ENCODE measurements at places on chromosomes 4 and X. TPM values are rescaled to one million over a fixed set of nuclear protein-coding genes. Genes with fewer than 3 reads are reported as not detected.
A peak's percentile ranks its signal among the peaks of the same experiment; 100 is the strongest.

Gene ARHGAP6
- 0.11 TPM for total RNA-seq

Gene DNAAF6
- not detected for total RNA-seq

Gene RBMX
- 263 TPM for total RNA-seq

Gene GRIPAP1
- total RNA-seq, result 105 TPM

Gene TLR1
- 12.3 TPM for total RNA-seq

Gene USP27X
- total RNA-seq, result 8.9 TPM

Gene HS3ST1
- total RNA-seq, result not detected

Gene CLDN34
- total RNA-seq, result not detected

DNA sequence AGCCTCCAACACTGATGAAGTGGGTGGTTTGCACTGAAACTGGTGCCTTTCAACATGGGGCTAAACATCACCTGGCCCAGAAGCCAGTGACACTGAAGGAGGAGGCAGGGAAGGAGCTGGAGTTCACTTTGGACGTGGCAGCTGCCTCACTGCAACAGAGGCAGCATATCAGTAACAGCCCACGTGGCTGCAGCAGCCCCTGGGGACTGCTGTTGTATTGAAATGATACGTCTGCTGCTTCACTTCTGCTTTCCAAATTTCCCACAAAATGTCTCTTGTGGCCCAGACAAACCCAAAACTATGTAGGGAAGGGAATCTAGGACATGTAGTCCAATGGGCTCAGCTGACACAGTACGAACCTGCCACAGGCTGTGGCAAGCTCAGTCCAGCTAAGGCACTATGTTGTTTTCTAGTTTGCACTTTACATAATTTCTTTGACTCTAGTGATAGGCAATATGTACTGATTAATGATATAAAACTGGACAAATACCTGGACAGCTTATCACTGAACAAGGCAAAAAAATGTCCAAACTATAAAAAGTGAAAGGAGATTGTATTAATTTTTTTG, 84.7 kb upstream of the RAPGEF2 start:
- no peak overlapping the region for H3K27ac ChIP-seq
- H3K4me1 ChIP-seq, result no peaks in the 10 kb centered on the region
- H3K36me3 ChIP-seq, result no peaks in the 10 kb centered on the region
- DNase-seq, result no peak

DNA sequence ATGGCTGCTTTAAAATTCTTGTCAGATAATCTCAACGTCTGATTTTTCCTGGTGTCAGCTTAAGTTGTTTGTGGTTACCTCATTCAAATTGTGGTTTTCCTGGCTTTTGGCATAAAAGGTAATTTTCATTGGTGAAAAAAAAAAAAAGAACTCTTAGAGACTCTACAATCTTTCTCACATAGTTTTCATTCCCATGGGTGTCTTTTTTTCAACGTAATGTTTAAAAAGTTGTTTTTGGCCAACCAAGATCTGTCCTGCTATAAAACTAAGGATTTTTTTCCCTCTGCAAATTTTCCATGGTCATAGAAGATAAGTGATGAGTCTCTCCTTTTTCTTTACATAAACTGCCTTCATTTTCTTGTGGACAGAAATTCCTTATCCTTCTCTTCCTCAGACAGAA, 28.9 kb upstream of the RPS6KA6 start:
- no peak overlapping the region for H3K4me3 ChIP-seq
- no peaks in the 10 kb centered on the region for H3K27me3 ChIP-seq
- no peaks in the 10 kb centered on the region for H3K36me3 ChIP-seq
- no peak for DNase-seq

DNA sequence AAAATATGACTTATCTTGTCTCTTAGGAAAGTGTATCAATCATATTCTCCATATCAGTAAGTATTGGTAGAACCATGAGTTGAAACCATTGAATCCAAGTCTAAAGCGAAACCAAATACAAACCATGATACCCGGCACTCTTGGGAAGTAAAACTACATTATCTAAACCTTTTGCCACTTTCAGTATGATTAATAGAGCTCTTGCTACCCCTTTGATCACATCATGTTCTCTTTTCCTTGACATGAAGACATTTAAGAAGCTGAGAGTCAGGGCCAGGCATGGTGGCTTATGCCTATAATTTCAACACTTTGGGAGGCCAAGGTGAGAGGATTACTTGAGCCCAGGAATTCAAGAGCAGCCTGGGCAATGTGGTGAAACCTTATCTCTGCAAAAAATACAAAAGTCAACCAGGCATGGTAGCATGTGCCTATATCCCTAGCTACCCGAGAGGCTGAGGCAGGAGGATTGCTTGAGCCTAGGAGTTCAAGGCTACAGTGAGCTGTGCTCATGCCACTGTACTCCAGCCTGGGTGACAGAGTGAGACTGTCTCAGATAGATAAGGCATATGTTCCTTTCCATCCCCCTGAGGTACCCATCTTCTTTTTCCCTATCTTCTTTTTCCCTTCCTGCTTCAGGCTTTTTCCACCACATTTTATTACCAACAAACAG, 45.4 kb downstream of the CEP135 start:
- no peak for DNase-seq
- no peak overlapping the region for H3K4me3 ChIP-seq
- H3K36me3 ChIP-seq, result peaks cover 5% of the 10 kb centered on the region
- H3K27me3 ChIP-seq, result no peaks in the 10 kb centered on the region
- H3K27ac ChIP-seq, result no peak overlapping the region

- no peak within 1 kb of the TSS for H3K27ac ChIP-seq
- H3K4me1 ChIP-seq, result no peaks in the 10 kb centered on the region
- no peak for DNase-seq
- no peaks in the 10 kb centered on the region for H3K36me3 ChIP-seq
- no peaks in the 10 kb centered on the region for H3K27me3 ChIP-seq
Measured at GRCh38 chr4:118034053-118034785, at the start of gene NDST3. NDST3 (plus strand) TSS chr4:118034486; CDS start chr4:118053911, 19,425 bp downstream.

GRCh38 chr4:7144374-7145290, 47.7 kb upstream of the SORCS2 start:
- no peaks in the 10 kb centered on the region for H3K4me1 ChIP-seq
- H3K27ac ChIP-seq, result no peak overlapping the region
- no peaks in the 10 kb centered on the region for H3K36me3 ChIP-seq
- no peak overlapping the region for H3K4me3 ChIP-seq

DNA sequence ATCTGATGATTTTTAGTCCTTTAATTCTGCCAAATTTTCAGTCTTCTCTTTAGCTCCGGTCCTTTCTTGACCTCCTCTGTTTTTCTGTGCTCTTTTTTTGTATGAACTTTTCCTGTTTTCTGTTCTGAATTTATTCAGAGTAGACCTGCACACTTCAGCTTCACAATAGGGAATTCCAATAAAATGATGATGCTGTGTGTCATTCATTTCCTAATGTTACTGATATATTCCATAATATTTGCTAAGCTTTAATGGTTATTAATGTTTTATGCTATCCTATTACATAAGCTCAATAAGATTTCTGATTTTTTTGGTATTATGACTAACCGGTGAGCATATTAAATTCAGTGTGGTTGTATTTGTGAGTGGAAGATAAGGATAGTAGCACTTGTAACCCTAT, 13.9 kb upstream of the MAD2L1 start:
- no peak for DNase-seq
- H3K4me3 ChIP-seq, result no peak overlapping the region
- H3K4me1 ChIP-seq, result no peaks in the 10 kb centered on the region
- H3K27me3 ChIP-seq, result no peaks in the 10 kb centered on the region
- H3K36me3 ChIP-seq, result no peaks in the 10 kb centered on the region

DNA sequence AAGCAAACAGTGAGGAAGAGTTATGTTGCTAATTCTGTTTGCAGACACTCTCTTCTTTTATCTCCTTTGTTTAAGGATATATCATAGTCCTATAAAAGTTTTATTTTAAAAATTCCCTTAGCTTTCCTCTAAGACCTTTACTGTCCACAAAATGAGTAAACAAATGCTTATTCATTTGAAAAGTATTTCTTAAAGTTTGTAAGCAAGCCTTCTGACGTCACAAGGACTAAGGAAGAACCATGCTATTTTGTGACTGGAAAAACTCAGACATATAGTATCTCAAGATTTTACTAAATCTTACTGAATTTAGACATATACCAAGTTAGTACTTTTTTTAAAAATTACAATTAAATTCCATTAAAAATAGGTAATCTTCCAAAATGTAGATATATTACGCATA, 5.2 kb upstream of the RBMXL3 start:
- H3K27me3 ChIP-seq, result no peaks in the 10 kb centered on the region
- no peak overlapping the region for H3K4me3 ChIP-seq
- no peak overlapping the region for H3K27ac ChIP-seq
- no peaks in the 10 kb centered on the region for H3K4me1 ChIP-seq

GRCh38 chr4:45119376-45119775, 393.0 kb upstream of the GNPDA2 start:
- no peak overlapping the region for H3K27ac ChIP-seq
- H3K27me3 ChIP-seq, result no peaks in the 10 kb centered on the region
- H3K4me3 ChIP-seq, result no peak overlapping the region
- no peaks in the 10 kb centered on the region for H3K36me3 ChIP-seq

DNA sequence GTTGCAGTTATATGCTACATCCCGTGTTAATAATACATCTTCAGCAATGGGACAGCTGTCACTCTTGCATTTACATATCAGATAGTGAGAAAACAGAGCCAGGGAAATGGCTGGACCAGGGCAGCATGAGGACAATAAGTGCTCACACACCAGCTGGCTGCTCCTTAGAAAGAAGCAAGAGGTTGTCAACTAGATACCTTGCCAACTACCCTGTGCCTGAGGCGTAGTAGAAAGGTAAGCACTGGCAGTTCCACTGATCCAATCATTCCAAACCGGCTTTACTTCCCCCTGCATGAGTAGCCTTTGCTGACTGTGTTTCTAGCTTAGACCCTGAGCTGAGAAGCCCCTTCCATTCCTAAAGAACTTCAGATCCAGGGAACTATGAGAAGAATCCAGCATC, 52.2 kb upstream of the FGF13 start:
- H3K4me1 ChIP-seq, result no peaks in the 10 kb centered on the region
- no peaks in the 10 kb centered on the region for H3K27me3 ChIP-seq
- H3K4me3 ChIP-seq, result no peak overlapping the region
- no peaks in the 10 kb centered on the region for H3K36me3 ChIP-seq
- H3K27ac ChIP-seq, result no peak overlapping the region

GRCh38 chr4:185204238-185204910, 574 bp upstream of the CFAP97 start:
- peaks cover 26% of the 10 kb centered on the region for H3K4me1 ChIP-seq
- no peaks in the 10 kb centered on the region for H3K36me3 ChIP-seq
- H3K27me3 ChIP-seq, result no peaks in the 10 kb centered on the region
- H3K27ac ChIP-seq, result peak overlapping the region; percentile 75
- peak overlapping the region; percentile 64 for H3K4me3 ChIP-seq
- DNase-seq, result no peak

DNA sequence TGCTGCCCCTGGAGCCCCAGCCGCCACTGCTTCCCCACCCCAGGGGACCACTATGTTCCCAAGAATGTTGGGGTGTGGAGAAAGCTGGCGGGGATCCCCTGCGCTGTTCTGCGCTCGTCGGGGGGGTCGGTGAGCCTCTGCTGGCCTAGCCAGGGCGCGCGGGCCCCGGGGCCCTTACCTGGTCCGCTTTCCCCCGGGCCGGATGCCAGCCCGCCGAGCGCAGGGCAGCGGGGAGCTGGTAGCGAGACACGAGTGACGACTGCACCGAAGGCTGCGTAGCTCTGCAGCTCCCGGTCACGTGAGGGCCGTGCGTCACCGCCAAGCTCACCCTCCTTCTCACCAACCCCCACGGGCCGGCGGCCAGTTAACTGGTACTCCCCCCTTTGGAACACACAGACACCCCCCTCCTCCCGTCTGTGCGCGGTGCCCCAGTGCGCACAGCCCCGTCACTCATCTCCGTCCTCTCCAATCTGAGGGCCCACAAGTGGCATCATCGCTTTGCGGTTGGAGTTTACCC, at the start of gene BEX1:
TSS of gene BEX1 (minus strand) at position 254 of the 517 bp plus-strand sequence. CDS start 897 bp downstream, outside the sequence.
- no peak within 1 kb of the TSS for H3K4me3 ChIP-seq
- no peaks in the 10 kb centered on the region for H3K4me1 ChIP-seq
- H3K27ac ChIP-seq, result no peak within 1 kb of the TSS
- no peaks in the 10 kb centered on the region for H3K36me3 ChIP-seq
- H3K27me3 ChIP-seq, result no peaks in the 10 kb centered on the region
- peak; percentile 1 for DNase-seq

GRCh38 chrX:136192839-136193414, 45.6 kb downstream of the FHL1 start:
- no peak overlapping the region for H3K27ac ChIP-seq
- H3K4me3 ChIP-seq, result no peak overlapping the region
- H3K36me3 ChIP-seq, result no peaks in the 10 kb centered on the region
- DNase-seq, result no peak

- H3K36me3 ChIP-seq, result no peaks in the 10 kb centered on the region
- H3K27me3 ChIP-seq, result no peaks in the 10 kb centered on the region
- no peak for DNase-seq
Measured at GRCh38 chrX:115503099-115503498, 57.9 kb upstream of the PLS3 start.

DNA sequence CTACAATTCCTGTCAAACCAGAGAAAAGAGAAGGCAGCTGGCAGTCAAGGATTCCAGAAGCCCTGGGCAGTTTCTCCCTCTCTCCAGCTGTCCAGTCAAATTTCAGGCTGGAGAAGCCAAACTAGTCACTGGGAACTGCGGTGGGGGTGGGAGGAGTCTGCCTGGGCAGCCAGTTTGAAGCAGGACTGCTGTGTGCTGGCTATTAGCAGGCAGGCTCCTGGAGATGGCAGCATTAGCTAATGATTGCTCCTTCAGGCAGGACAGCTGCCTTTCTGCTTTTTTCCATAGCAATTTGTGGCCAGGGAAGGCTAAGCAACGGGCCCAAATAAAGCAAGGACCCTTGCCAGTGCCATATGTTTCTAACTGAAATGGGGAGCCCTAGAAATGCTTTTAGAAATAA, 44.7 kb upstream of the FGF13 start:
- no peak overlapping the region for H3K4me3 ChIP-seq
- H3K27me3 ChIP-seq, result no peaks in the 10 kb centered on the region
- DNase-seq, result no peak

Measured in naive thymus-derived CD4-positive, alpha-beta T cell (primary cell).